ENCODE measurements at places on chromosomes 4 and X. TPM values are rescaled to one million over a fixed set of nuclear protein-coding genes. Genes with fewer than 3 reads are reported as not detected.

Gene IL1RAPL1
- total RNA-seq: 17.0 TPM

Gene CLDN2
- not detected for total RNA-seq

Gene TLR10
- total RNA-seq: 2.5 TPM

Gene TAPT1
- total RNA-seq: 62.7 TPM

Gene ARHGAP10
- total RNA-seq: 1.7 TPM

Gene TMPRSS11F
- total RNA-seq: not detected

Gene CXCL13
- total RNA-seq: not detected

Gene CXXC4
- 128 TPM for total RNA-seq

Gene FGA
- 2.8 TPM for total RNA-seq

Gene TRIM61
- 2.5 TPM for total RNA-seq

Gene TRPC5OS
- total RNA-seq: under 0.01 TPM

Gene PSMD10
- 78.8 TPM for total RNA-seq

Gene ADH4
- not detected for total RNA-seq

Gene CCNB3
- 0.31 TPM for total RNA-seq

Gene AKAP4
- total RNA-seq: not detected

Gene PLXNA3
- 14.5 TPM for total RNA-seq

Gene GALNTL6
- 10.0 TPM for total RNA-seq

Gene GC
- total RNA-seq: 0.31 TPM

Gene BDH2
- 8.4 TPM for total RNA-seq

Gene NWD2
- 44.5 TPM for total RNA-seq

Gene ATP1B4
- total RNA-seq: under 0.01 TPM

Gene LDB2
- total RNA-seq: 146 TPM

Gene RNF175
- total RNA-seq: 26.7 TPM

Gene NAA11
- not detected for total RNA-seq

Gene AIFM1
- 8.6 TPM for total RNA-seq

Gene CT45A5
- not detected for total RNA-seq

Gene BMP3
- total RNA-seq: 6.2 TPM

Gene TCEAL5
- 7.2 TPM for total RNA-seq

Gene MTM1
- total RNA-seq: 17.3 TPM

Gene TMEM33
- 60.5 TPM for total RNA-seq

Gene WDR19
- 54.9 TPM for total RNA-seq

Gene EXOC1L
- not detected for total RNA-seq

Gene UGT2B15
- not detected for total RNA-seq

Gene VCX
- total RNA-seq: not detected

Gene RBM41
- total RNA-seq: 29.9 TPM

Gene GUCY1B1
- 60.8 TPM for total RNA-seq

Gene SYNPO2
- 2.3 TPM for total RNA-seq

Gene ZFYVE28
- total RNA-seq: 3.7 TPM

Gene RXFP1
- total RNA-seq: 6.2 TPM

Gene ADRA2C
- 2.2 TPM for total RNA-seq

Gene SLC7A11
- 30.9 TPM for total RNA-seq

Gene EVC2
- total RNA-seq: 2.5 TPM

Gene WDR44
- 34.6 TPM for total RNA-seq

Gene PF4V1
- 2.5 TPM for total RNA-seq

Gene DNAAF6
- not detected for total RNA-seq

Gene USP51
- 6.9 TPM for total RNA-seq

Gene CTAG1A
- not detected for total RNA-seq

Gene SSX4B
- not detected for total RNA-seq

Gene PCSK1N
- 48.7 TPM for total RNA-seq

Gene RCHY1
- total RNA-seq: 51.6 TPM

Gene CFAP99
- total RNA-seq: not detected
